ENCODE measurements at places on chromosomes 13 and 19.
A peak's percentile ranks its signal among the peaks of the same experiment; 100 is the strongest.

- DNase-seq = no peak
Measured at GRCh38 chr19:48480558-48481500, 11.7 kb downstream of the CYTH2 start.

- no peak for DNase-seq
Measured at GRCh38 chr19:40617961-40618360, 16.8 kb downstream of the LTBP4 start.

- DNase-seq = no peak
Measured at GRCh38 chr19:18672044-18672451, 11.4 kb upstream of the CRTC1 start.

GRCh38 chr19:7923295-7924191 is 2.4 kb downstream of the CTXN1 start:
- no peak for DNase-seq

DNA sequence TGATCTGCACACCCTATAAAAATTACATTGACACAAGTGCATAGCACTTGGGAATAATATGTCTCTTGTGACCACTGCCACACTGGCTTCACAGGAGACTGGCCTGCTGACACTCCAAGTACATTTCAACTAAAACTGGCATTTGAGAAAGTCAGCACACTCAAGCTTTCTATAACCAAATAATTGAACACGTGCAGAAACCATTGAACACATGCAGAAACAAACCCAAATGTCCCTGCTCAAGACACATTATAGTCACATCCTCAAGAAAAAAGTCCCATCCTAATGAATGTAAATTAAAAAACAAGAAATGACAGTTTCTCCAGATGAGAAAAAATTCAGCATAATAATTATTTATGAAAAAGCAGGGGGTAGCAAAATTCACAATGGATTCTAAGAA is 1859.1 kb upstream of the PCDH20 start:
- no peak for DNase-seq

DNA sequence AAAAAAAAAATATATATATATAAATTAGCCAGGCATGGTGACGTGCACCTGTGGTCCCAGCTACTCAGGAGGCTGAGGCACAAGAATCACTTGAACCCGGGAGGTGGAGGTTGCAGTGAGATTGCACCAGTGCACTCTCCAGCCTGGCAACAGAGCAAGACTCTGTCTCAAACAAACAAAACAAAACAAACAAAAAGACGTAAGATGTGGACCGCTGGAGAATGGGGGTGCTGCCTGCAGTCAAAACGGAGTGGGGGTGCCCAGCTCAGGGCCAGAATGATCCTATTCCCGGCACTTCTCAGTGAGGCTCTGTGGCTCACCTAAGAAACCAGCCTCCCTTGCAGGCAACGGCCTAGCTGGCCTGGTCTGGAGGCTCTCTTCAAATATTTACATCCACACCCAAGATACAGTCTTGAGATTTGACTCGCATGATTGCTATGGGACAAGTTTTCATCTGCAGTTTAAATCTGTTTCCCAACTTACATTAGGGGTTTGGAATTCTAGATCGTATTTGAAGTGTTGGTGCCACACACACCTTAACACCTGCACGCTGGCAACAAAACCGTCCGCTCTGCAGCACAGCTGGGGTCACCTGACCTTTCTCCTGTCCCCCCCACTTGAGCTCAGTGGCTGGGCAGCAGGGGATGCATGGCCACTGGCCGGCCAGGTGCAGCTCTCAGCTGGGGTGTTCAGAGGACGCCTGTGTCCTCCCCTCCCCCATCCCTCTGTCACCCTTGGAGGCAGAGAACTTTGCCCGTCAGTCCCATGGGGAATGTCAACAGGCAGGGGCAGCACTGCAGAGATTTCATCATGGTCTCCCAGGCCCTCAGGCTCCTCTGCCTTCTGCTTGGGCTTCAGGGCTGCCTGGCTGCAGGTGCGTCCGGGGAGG is at the start of gene F7:
TSS of gene F7 (plus strand) at position 760 of the 889 bp plus-strand sequence. CDS start at position 811, 51 bp downstream.
- DNase-seq = no peak

- DNase-seq = no peak
Measured at GRCh38 chr19:10631874-10632273, 6.5 kb downstream of the SLC44A2 start.

DNA sequence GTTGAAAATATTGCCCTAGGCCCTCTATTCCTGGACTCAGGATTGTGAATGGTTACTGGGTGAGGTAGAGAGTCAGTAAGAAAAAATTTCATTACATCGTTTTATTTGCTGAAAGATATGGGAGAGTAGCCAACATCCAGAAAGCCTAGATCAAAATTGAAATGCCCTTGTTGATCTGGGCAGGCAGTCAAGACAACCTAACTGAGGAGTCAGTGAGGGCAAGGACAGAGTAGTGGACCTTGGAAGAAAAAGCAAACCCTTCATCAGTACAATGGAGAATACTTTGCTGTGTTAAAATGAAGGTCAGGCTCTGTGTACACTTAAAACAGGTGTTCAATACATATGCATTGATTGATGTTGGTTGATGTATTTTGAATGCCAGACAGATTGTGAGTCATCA is 576.7 kb downstream of the OLFM4 start:
- peak; percentile 28 for DNase-seq

- DNase-seq = no peak
Measured at GRCh38 chr13:87280139-87280538, 391.0 kb upstream of the SLITRK5 start.

GRCh38 chr19:49889687-49890348 is 6.9 kb downstream of the IL4I1 start:
- DNase-seq = peak; percentile 64

GRCh38 chr13:101915755-101916107 is 463.3 kb downstream of the ITGBL1 start:
- peak; percentile 60 for DNase-seq

GRCh38 chr19:38773469-38774177 is at the start of gene LGALS7:
Gene LGALS7 (minus strand): TSS chr19:38773517. CDS start chr19:38773492, 25 bp downstream.
- no peak for DNase-seq

DNA sequence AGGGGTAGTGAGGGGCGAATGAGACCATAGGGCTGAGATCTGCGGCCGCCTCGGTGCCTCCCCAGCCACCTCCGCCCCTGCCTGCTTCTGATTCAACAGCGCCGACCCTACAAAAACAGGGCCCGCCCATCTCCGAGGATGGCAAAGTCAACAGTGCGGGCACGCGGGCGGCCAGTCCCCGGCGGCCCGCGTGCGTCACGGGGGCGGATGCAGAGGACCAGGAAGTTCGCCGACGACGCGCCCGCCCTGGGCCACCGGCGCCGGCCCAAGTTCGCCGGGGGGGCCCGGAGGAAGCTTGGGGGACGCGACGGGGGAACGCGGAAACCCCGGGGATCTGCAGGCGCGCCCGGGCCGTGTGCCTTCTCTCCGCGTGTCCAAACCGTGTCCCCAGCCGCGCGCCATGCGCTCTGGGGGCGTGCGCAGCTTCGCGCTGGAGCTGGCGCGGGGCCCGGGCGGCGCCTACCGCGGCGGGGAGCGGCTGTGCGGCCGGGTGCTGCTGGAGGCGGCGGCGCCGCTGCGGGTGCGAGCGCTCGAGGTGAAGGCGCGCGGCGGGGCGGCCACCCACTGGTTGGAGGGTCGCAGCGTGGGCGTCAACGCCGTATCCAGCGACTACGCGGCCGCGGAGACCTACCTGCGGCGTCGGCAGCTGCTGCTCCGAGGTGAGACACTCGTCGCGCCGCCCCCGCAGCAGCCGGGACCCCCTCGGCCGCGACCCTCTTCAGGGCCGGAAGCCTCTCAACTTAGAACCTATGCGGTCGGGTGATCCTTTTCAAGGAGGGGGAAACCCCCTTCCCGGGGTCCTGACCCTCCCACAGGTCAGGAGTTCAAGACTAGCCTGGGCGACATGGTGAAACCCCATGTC is 6.8 kb upstream of the ARRDC2 start:
- peak; percentile 69 for DNase-seq

Data from NCI-H2081 (cell line).